ENCODE measurements at places on chromosomes 2 and 18.

GRCh38 chr2:150695451-150696135, 208.1 kb upstream of the RND3 start:
- no peak for DNase-seq

- DNase-seq = no peak
Observed at GRCh38 chr2:150370561-150370960, 116.9 kb downstream of the RND3 start.

DNA sequence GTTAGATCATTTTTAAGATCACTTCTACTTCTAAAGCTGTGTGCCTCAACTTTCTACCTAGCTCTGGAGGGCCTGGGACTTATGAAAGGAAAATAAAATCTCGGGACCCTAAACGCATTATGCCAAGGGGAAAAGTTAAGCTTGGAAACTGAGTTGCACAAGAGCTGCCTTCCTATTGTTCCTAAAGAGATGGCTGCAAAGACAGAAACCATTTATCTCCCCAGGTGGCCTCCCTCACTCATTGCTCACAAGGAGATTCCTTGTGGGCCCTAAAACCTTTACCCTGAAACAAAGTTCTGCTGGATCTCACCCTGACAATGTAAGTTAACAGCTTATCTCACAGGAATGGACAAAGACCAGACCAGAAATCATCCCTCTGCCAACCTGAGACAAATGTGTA, 26.8 kb downstream of the TUBB6 start:
- DNase-seq = no peak

GRCh38 chr18:21267400-21267799, 25.4 kb downstream of the GREB1L start:
- no peak for DNase-seq

DNA sequence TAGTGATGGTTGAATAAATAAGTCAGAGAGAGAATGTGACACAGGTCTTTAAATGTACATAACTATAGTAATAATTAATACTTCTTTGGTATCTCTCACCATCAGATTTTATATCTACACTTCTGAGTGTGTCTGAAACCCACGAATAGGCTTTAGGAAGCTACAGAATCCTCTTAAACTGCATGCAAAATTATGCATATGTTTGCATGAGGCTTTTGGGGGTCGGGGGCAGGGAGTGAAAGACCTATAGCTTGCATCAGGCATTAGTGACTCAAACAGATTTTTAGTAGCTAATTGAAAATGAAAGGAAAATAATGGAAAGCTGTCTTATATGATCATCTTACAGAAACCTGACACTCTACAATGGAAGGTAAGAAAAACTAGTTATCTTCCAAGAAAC, 14.9 kb downstream of the LRPPRC start:
- no peak for DNase-seq

DNA sequence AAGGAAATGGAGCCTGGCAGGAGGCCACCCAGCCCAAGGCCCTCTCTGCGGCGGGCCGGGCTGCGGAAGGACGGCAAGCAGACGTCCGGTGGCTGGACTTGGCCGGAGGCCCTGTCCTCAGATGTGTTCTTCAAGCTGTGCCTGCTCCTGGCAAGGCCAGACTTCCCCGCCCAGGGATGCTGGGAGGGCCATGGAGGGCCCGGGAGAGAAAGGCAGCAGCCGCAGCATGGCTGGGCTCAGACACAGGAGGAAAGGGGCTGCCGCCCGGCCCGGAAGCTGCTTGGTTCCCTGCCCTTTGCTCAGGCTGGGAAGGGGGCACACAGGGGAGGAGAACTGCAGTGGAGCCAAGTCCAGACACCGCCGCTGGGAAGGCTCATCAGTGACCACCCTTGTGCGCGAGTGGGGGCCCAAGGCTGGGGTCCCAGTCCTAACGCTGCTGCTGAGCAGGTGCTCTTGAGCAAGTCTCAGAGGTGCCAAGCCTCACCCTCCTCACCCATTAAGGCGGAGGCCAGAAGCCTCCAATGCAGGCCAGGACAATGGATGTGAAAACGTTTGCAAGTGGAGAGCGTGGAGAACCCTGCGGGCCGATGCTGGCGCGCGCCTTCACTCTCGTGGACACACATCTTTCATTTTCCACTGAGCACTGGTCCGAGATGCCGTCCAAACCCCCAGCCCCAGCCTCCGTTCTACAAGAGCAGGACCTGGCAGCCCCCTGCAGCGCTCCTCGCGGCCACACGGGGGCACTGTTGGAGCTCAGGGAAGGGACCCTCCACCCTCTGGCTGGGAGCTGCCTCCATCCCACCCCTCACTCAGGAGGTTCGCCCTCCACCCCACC, 7.9 kb downstream of the CROCC2 start:
- peak; percentile 63 for DNase-seq

GRCh38 chr18:63083555-63083954, 236.0 kb downstream of the BCL2 start:
- no peak for DNase-seq

DNA sequence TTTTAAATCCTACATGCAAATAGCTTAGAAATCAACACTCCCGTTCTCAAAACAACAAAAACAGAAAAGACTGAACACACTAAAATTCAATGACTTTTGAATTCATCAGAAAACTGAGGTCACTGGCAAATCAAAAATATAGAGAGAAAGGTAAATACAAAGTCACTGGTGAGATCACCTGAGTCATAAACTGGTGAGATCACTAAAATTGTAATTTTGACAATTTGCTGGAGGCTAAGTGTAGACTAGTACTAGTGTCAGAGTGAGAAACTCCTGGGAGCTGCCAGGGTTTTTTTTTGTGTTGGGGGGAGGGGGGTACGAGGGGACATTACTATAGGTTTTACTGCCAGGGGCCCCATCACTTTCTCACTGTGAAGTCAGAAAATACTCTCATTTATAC, 1876.0 kb upstream of the CELF4 start:
- DNase-seq = no peak

DNA sequence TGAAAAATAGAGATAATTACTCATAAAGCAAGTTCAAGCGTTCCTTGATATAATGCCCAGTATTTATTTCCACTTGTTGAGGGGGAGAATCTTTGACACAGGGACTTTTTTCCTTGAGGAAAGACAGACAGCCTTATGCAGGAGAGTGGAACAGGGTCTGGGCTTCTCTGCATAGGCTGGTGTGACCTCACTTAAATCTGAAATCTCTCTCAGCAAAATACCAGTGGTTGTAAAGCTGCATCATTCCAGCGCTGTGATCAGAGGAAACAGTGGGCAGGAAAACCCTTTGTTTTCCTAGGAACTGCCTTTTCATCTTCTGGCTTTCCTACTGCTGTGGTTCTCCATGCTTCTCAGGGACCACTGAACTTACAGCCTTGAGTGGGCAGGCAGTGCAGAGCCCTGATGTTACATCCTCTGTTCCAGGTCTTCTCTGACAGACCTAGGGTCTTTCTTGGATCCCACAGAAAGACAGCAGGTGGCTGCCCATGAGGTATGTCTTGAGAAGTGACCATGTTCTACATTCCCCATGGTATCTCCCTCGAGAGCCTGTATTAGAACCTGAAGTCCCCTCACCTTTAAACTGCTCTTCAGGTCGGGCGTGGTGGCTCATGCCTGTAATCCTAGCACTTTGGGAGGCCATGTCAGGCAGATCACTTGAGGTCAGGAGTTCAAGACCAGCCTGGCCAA, 17.6 kb upstream of the MAP4K4 start:
- DNase-seq = no peak

GRCh38 chr2:227889336-227889735, 17.9 kb downstream of the DAW1 start:
- no peak for DNase-seq

- no peak for DNase-seq
Observed at GRCh38 chr2:100976061-100976460, 26.0 kb upstream of the RPL31 start.

Measured in kidney capillary endothelial cell (primary cell).